NCI-H1694 (cell line): ENCODE measurements at places on chromosomes 4 and X.
A peak's percentile ranks its signal among the peaks of the same experiment; 100 is the strongest.

- no peak for DNase-seq
These were observed 48.8 kb upstream of the AFAP1 start for GRCh38 chr4:7988437-7988836.

GRCh38 chr4:145564540-145564939, 54.6 kb upstream of the MMAA start:
- DNase-seq: no peak

DNA sequence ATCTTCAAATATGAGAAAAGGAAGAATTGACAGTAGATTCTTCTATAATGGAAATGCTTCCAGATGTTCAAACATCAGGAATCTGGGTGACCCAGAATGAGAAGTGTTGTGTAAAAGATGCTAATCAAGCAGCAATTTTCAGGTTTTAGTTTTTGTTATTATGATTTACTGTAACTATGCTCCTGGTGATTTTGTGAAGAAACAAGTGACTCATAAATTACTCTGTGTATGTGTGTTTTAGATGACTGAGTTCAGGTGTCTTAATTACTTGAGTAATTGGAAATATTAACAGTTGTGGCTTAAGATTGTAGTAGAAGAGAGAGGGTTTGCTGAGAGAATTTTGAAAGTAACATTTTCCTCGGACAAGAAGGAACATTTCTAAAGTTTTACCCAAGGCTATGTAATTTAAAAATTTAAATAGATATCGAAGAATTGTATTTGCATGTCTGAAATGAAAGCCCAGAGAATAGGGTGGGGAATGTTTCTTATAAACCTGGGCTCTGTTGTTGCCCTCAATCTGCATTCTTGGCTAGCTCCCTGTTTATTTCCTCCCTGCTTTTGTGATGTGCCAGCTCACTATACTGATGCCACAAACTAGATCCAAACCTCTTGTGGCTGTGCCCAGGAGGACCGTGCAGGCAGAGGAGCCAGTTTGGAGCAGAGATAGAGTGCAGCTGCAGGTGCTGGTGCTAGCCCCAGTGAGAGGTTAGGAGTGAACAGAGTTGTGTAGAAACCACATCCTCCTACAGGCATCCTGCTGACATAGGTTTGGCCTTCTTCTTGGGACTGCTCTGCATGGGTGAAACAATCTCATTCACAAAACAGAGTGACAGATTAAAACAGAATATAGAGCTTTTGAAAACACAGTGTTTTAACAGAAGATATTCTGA, 25.4 kb upstream of the TNIP3 start:
- no peak for DNase-seq

- DNase-seq: no peak
These were observed 6.0 kb upstream of the SPCS3 start for GRCh38 chr4:176313596-176314336.

DNA sequence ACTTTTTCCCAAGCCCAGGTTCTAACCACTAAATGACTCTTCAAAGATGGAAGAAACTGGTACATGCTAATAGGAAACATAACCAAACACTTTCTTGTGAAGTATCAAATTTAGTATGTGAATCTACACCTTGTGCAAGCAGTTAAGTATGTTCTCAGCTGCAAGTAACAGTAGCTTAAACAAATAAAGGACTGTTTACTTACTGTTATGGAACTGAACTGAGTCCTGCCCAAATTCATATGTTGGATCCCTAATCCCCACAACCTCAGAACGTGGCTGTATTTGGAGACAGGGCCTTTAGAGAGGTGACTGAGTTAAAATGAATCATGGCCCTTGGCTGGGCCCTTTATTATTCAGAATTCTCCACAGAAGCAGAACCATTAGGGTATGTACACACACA, 178.7 kb downstream of the KDR start:
- DNase-seq: no peak

GRCh38 chrX:47296766-47297365, 64.1 kb downstream of the USP11 start:
- peak; percentile 80 for DNase-seq

DNA sequence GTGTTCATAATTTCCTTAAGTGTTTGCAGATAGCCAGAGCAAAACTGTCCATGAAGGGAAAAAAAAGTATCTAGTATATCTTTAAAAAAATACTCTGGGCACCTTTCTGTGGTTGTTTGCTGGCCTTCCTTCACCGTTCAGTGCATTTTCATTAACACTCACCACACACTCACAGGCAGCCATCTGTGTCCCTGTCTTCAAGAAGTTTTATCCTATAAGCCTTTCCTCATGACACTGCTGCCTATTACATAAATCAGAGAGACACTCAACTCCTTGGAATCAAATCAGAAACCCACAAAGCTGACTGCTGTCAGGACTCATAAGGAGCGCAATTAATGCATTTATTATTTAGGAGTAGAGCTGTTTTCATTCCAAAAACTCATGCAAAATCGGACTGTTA, 1720.2 kb downstream of the PCDH7 start:
- DNase-seq: no peak

- no peak for DNase-seq
These were observed 517.4 kb downstream of the RAB28 start for GRCh38 chr4:12966726-12967125.

GRCh38 chr4:54227256-54228055, 1.6 kb upstream of the PDGFRA start:
- no peak for DNase-seq

DNA sequence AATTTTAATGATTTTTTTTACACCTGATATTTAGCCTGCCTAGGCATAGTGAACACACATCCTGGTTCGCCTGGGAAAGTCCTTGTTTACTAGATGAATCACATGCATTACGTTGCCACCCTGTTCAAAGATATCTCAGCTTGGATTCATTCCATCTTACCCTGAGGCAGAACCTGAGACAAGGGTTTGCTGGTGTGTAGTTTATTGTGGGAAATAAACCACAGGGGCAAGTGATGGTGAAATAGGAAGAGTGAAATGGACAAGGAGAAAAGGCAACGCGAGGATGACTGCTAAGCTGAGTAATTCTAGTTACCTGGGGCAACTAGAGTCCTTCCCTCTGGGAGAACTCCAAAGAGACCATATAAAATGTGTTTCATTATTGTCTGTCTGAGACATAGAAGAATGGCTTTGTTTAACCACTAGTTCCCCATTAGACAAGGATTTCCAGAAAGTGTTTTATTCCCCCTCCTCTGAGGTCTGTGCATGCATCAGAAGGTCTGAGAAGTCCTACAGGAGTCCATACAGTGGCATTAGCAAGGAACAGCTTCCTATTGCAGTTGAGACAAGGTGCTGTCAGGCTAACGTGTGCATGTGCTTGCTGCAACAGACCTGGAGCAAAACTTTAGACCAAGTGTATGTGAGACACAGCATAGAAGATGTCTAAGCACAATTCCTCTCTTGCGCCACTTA, 797.3 kb upstream of the FRG1 start:
- no peak for DNase-seq

DNA sequence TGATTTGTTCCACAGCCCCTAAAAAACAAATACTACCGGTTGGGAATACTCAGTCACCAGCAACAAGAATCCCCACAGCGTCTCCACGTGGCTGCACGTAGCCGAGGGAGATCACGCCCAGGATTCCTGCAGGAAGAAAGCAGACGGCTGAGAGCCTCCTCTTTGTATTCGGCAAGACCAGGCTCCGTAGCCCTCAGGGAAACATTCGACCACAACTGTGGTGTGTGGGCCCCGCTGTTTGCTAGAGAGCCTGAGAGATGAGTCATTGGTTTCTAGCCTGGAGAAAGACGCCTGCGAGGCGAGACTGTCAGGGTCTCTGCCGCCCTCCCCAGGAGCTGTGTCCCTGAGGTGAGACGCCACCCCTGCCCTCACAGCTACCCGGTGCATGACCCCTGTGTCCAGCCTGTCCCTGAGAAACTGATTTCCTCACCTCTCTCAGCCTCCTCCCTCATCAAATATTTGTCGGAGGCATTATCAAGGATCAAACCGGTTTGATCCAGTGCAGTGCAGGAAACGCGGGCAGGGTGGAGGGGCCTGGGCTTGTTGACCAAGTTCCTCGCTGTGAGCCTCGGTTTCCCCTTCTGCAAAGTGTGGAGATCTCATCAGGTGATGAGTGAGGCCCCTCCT, 4.7 kb upstream of the S100P start:
- no peak for DNase-seq

DNA sequence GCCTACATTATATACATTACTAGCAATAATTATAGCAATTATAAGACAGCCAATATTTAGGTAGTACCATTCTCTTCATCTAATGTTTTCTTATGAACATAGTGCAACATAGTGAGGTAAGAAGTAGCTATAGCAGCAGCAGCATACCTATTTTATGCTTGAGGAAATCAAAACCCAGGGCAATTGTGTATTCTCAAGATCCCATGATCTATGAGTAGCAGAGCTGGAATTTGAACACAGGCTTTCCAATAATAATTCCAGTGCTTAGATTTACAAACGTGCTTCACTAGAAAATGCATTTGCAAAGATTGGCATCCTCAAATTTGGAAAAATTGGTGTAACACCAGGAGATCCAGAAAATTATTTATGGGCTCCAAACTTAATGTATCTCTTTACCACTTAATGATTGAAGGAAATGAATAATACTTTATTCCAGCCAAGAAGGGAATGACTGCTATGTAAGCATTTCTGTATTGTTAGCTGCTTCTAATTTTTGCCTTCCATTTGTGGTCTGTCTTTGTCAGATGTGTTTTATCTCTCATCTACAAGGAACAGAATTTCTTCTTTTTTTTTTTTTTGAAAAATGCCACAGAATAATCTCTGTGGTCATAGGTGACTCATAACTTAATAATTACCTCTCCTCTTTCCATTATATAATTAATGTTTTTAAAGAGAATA, 451.1 kb downstream of the ARAP2 start:
- no peak for DNase-seq

GRCh38 chrX:3518870-3519269, 172.4 kb upstream of the MXRA5 start:
- DNase-seq: no peak

GRCh38 chr4:118683513-118683912, 1.7 kb upstream of the METTL14 start:
- no peak for DNase-seq

- DNase-seq: no peak
These were observed 21.3 kb downstream of the PLRG1 start for GRCh38 chr4:154528869-154529268.

DNA sequence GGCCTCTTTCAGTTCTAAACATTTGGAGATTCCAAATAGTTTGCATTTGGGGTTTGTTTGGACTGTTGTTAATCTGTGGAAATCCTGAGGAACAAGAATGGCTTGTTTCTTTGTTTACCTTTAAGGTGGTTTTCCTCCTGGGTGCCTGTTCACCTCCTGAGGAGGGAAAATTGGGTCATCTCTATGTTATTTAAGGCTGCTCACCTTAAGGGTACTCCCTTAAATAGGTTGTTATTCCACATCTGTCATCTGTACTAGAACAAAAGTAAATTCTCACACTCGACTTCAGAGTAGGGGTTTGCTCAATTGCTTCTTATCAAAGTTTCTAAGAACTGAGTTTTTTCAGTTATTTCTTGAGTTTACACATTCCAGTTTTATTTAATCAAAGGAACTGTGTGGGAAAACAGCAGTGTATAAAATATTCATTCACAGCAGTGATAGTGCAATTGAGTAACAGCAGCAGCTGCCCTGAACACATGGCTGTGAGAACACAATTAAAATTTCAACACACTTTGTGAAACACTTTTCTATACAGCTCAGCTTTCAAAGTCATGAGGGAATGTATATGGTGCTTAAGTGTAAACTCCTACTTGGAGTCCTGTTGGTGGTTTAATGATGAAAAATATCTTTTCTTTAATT, 238.5 kb upstream of the PGRMC2 start:
- DNase-seq: no peak

GRCh38 chrX:123518791-123519190, 214.1 kb downstream of the THOC2 start:
- DNase-seq: no peak

DNA sequence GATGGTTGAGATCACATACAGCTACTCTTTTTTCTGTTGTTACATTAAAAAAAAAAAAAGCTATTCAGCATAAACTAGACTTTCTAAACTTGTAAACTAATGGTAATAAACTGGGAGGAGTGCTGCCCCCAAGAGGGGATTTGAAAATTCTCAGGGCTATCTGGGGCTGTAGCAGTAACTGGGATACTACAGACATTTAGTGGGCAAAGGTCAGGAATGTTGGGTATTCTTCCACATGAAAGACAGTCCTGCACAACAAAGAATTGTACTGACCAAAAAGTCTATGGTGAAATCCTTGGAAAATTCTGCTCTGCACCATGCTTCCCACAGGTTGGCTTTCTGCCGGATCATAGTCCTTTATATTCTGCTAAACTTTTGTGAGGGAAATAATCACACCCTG, 232.6 kb upstream of the BOD1L1 start:
- DNase-seq: no peak

GRCh38 chr4:163161536-163162205, 5.0 kb downstream of the NAF1 start:
- no peak for DNase-seq

DNA sequence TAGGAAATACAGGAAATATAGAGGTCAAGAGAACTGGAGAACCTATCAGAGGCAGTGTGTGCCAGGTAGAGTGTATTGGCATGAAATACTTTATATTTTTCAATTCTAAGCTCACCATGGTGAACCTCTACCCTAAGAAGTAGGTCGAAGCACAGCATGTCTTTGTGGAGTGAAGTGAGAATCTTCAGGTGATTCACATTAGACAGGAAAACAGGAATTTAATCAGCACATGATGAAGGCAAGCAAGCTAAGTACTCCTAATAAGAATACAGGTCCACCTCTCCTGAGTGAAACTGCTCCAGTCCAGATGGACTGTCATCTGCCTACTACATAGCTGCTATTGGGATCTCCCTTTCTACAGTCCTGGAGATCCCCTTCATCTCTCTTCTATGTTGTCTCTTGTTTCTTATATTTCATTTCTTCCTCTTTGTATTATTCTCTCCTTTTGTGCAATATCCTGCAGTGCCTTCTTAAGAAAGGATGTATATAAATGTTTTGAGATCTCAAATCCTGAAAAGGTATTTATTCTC, 159.0 kb downstream of the LRBA start:
- no peak for DNase-seq

DNA sequence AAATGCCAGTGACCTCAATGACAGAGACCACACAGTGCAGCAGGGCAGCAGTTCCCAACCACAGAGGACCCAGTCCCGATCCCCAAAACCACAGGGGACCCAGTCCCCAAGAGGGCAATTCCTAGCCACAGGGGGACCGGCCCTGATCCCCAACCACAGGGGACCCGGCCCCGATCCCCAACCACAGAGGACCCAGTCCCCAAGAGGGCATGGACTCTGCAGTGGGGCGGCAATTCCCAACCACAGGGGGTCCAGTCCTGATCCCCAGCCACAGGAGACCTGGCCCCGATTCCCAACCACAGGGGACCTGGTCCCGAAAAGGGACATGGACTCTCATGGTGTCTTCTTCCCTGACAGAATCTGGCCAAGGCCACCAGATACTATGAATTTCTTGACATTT, 136.3 kb downstream of the AFAP1 start:
- DNase-seq: no peak
